ENCODE measurements at places on chromosomes 2 and 18. TPM values are rescaled to one million over a fixed set of nuclear protein-coding genes. Genes with fewer than 3 reads are reported as not detected.

COPS9 gene
- total RNA-seq: 88.1 TPM

RTP5 gene
- not detected for total RNA-seq

NETO1 gene
- total RNA-seq: 0.10 TPM

FEV gene
- not detected for total RNA-seq

ZNF407 gene
- 21.6 TPM for total RNA-seq

CD8B gene
- total RNA-seq: 0.59 TPM

AOX1 gene
- total RNA-seq: 2.6 TPM

IL1RN gene
- total RNA-seq: 20.7 TPM

CNGA3 gene
- 0.10 TPM for total RNA-seq

ST8SIA3 gene
- total RNA-seq: not detected

TEX44 gene
- not detected for total RNA-seq

TWIST2 gene
- 60.3 TPM for total RNA-seq

GPR45 gene
- not detected for total RNA-seq

KCNK3 gene
- total RNA-seq: 0.49 TPM

SULT1C4 gene
- 14.7 TPM for total RNA-seq

ZNF521 gene
- 35.3 TPM for total RNA-seq

C2orf80 gene
- not detected for total RNA-seq

IL1R2 gene
- 15.6 TPM for total RNA-seq

RABL2A gene
- total RNA-seq: 9.0 TPM

ZNG1B gene
- 33.0 TPM for total RNA-seq

SPP2 gene
- total RNA-seq: not detected

PSMA8 gene
- not detected for total RNA-seq

TEKT4 gene
- not detected for total RNA-seq

FBXO15 gene
- 1.5 TPM for total RNA-seq

TMEM198 gene
- 0.99 TPM for total RNA-seq

ERMN gene
- 0.10 TPM for total RNA-seq

TSPYL6 gene
- total RNA-seq: not detected

LYG2 gene
- 16.5 TPM for total RNA-seq

ATP5F1A gene
- 369 TPM for total RNA-seq

ELOA2 gene
- total RNA-seq: not detected

MC4R gene
- not detected for total RNA-seq

FAM117B gene
- total RNA-seq: 7.1 TPM

NXPH2 gene
- total RNA-seq: 1.9 TPM

GPR17 gene
- 0.79 TPM for total RNA-seq

IKZF2 gene
- total RNA-seq: 4.4 TPM

SLC35F6 gene
- 12.4 TPM for total RNA-seq

TRPM8 gene
- 0.10 TPM for total RNA-seq

C18orf63 gene
- total RNA-seq: not detected

SERPINB4 gene
- total RNA-seq: 29.1 TPM

POTEJ gene
- 0.10 TPM for total RNA-seq

DYTN gene
- total RNA-seq: not detected

RBKS gene
- 1.2 TPM for total RNA-seq

MAP3K19 gene
- total RNA-seq: not detected

EIF2B4 gene
- 23.5 TPM for total RNA-seq
